Tibial nerve (tissue), 4 donors: ENCODE measurements at places on chromosomes 4 and X. TPM values are rescaled to one million over a fixed set of nuclear protein-coding genes. Genes with fewer than 3 reads are reported as not detected.

COX7B2 gene
- total RNA-seq = not detected

GRCh38 chr4:175639346-175639745 lies 172.7 kb downstream of the GPM6A start:
- no peak for DNase-seq

SUPT20HL1 gene
- total RNA-seq = not detected

DNA sequence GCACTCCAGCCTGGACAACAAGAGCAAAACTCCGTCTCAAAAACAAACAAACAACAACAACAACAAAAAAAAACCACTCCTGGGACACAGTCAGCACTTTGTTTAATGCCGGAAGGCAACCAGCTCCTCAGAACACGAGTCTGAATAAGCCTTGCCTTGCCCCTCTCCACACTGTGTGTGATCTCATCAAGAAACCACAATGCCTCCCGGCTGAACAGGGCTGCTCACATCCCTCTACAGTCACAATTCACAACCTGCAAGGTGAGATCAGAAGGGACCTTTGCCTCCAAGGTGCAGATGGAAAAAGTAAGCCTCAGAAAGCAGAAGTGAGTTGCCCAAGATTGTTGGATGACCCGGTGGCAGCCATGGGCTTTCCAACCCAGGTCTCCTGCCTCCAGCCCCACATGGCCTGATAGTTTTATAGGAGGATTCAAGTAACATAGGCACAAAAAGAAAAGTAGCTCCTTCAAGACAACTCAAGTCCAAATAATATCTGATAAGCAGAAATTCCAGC lies 80.8 kb downstream of the JAKMIP1 start:
- DNase-seq = no peak
